ENCODE measurements at places on chromosomes 5 and 9.

DNA sequence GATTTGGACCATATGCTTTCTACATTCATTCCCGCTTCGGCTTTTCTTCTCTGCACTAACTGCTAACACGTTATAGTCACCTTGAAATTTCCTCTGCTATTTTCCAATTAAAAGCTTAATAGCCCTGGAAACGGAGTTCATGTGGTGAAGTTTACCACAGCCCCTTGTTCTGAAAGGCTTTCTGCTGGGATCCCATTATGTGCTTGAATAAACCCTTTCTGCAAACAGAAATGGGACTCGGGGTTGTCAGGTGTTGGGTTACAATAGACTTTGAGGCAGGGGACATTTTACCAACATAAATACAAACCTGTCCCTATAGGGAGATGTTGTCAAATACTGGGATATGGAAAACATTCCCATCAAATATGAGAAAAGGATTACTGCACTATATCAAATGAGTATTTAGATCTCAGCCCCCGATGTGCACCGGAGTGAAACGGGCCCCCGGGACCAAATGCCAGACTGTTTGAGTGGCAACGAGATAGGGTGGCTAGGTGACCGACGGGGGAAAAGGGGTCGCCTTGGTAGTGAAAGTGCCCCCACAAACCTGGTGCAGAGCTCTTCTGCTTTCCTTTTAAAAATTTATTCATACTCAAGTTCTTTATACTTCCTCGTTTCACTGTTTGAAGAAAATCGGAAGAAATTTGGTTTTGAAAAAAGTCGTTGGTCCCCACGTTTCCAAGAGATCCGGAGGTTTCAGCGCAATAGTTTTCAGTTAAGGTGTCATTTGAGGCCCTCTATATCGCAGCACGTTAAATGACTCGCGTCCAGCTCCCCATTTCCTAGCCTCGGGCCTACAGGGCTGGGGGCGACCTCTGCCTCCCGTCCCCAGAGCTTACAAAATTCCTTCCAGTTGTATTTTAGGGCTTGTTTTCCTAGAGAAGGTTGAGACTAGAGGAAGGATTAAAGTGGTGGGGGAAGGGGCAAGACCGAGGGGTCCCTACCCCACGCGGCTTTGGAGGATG is 2.1 kb upstream of the DMRT3 start:
- DNase-seq = no peak

- no peak for DNase-seq
These were observed 32.7 kb upstream of the TXNDC8 start for GRCh38 chr9:110370315-110370714.

DNA sequence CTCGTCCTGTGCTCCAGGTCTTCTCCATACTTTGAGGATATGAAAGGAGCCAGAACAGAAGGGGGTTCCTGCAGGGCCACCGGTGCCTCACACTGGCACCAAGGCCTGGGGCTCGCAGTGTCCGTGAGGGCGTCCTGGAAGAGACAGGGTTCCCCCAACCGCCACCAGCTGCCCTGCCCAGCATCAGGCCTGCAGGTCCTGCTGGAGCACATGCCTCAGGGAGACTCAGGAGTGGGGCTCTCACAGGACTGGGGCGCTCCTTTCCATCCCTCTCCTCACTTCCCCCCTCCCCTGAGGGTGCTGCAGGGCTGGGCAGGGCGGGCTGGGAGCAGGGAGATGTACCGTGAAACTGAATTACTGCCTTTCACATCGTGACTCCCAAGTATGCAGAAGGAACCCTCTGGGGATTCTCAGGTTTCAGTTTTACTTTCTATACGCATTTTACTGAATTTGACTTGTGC is 31.7 kb downstream of the CEP72 start:
- no peak for DNase-seq

- no peak for DNase-seq
These were observed 213.0 kb downstream of the FBXL17 start for GRCh38 chr5:108168915-108169314.

DNA sequence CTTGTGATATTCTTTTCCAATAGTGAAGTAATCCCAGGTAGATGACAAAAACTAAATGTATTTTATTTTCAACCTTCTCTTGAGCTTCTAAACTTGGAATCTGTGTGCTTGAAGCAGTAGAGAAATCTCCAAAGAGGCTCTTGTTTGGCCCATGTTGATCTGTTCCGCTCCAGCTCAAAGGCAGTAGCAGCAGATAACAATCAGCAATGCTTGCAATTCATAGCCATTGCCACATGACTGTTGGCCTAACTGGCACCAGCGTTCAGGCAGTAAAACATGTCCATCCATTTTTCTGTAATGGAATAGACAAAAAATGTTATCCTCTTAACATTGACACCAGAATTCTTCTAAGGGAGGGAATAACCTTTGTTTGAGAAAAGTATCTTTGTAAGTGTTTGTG is 270.7 kb upstream of the MSX2 start:
- DNase-seq = no peak

DNA sequence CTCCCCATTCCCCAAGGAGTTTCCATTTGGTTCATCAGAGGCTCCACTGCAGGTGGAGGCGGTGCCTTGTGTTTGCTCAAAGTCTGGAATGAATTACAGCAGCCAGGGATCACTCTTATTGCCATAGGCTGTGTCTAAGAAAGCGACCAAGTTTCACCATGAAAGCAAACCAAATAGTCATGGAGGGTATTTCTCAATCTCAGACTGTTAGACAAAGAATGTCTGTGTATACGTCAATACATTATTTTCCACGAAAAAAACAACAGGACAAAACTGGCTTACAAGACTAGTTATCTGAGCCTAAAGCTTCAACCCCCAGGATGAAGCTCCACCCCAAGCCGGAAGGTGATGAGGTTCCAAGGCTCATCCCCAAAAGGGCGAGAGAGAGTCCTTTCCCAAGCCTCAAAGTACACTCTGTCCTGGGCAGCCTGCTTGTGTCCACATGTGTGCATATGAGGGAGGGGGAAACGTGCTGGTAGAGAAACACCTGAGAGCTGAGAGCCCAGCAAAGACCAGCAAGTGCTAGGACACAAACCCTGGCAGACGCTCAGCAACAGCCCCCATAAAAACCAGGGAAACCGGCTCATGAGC is 4.3 kb downstream of the B4GALT1 start:
- DNase-seq = no peak

DNA sequence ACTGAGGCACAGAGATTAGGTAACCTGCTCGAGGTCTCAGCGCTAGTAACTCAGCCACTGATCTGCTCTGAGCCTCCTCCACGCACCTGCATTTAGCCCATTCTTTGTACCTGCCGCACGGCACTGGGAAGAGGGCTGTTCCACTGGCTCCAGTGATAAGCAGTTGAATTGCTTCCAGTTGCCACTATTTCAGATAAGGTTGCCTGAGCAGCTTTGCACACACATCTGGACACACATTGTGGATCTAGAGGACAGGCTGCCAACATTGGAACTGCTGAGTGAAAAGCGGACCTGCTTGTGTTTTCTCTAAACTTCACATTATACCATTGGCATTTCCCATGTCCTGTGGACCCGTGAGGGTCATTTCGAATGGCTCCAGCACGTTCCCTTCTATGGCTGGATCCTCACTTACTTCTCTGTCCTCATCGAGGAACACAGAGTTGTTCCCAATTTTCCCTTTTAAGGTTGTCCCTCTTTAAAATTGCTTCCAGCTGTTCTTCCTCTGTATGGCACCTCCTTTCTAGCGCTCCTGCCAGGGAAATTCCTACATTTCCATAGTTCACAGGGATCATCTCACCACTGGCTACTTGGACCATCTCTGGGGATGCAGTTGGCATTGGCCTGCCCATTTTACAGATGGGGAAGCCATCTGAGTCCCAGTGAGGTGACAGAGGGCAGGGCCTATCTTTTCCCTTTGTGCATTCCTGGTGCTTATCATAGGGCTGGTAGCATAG is 45.9 kb upstream of the RPL26L1 start:
- DNase-seq = no peak

DNA sequence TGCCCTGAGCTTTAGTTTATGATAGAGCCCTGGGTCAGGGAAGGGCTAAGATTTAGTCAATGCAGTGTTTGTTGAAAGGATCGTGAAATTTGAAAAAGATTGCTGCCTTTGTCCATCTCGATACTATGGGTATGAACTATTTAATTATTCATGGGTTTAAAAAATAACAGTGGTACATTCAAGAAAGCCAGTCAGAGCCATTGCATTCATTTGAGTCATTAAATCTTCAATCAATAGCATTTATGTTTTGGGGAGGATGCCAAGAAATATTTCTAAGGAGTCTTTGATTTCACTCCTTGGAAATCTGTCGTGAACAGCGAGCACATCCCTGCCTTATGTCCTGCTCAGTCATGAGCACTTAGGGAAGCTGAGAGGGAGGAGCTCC is 54.4 kb upstream of the LRRTM2 start:
- no peak for DNase-seq

GRCh38 chr5:147509710-147510651 is at the start of gene DPYSL3:
Gene DPYSL3 (minus strand): TSS chr5:147510068. CDS start chr5:147509858, 210 bp downstream.
- no peak for DNase-seq

DNA sequence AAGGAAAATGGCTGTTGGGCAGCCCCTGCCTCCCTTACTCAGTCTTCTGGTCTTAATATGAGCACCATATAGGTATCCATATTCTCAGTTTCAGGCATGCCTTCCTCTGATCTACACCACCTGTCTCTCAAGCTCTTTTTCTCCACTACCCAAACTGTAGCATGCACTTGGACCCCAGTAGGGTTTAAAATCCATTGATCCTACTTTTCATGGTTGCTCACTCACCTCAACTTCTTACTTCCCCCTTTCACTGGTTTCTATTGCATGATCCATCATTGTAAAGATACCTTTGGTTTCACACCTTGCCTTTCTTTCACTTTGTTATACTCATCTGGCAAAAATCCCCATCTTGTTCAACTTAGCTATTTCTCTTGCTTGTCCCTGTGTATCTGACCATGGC is 159.4 kb downstream of the KDM4C start:
- no peak for DNase-seq

DNA sequence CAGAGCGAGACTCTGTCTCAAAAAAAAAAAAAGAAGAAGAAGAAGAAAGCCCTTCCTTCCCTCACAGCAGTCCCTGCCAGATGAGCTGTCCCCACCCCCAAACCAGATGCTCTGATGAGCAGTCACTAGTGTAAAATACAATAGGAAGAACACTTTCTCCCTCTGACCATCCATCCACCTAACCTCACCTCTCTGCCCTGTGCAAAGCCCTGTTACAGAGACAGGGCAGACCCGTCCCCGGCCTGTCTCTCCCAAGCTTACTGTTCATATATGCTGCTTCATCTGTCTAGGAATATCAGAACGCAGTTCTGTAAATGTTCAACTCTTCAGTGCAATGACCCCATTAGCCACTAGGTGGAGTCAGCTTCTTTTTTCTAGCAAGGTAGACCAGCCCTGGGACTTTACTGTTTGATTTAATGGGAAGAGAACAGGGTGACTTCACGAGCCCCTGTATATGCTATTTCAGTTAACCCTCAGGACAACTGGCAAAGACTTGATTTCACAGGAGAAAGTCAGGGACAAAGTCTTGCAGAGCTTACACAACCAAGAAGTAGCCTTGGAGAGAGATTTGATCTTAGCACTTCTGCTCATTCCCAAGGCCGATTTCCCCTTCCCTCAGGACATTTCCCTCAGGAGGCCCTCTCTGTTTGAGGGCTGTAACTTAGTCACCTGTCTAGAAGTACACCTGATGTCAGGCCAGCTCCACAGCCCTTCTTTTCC is 14.9 kb upstream of the FGFR4 start:
- peak; percentile 39 for DNase-seq

- no peak for DNase-seq
These were observed 10.9 kb upstream of the LAMC3 start for GRCh38 chr9:130997925-130998596.

GRCh38 chr5:167488371-167488770 is 803.1 kb upstream of the WWC1 start:
- no peak for DNase-seq

DNA sequence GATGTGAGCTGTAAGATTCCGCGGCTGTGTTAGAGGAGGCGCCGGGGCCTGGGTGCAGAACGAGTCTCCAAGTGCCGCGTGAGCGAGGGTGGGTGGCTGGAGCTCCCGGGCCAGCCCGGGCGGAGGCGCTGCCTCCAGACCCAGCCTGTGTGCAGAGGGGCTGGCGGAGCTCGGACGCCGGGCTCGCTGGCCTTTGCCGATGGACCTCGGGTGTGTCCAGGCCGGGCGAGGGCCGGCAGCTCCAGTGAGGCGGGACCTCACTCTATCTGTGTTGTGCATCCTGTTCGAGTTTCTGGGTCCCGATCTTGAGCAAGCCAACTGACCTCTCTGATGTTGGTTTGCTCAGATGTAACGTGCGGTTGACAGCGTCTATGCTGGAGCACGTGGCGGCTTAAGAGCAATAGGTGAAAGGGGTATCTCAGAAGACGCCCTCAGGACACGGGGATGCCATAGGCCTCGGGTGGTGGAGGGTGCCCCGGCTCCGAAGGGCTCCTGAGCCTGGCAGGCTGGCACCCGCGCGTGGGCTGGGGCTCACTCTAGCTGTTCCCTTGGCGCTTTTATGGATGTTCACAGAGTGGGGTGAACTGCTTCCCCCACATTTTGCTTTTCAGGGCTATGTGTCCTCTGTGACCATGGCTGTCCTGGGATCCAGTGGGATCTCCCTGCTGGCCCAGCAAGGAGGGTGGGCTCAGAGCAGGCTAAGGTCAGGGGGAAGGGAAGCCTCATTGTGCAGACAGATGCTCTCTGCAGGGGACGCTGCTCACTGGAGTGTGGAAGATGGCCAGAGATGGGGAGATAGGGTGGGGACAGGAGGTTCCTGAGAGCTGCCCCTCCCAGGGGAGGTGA is 69.8 kb downstream of the MRPL36 start:
- DNase-seq = no peak

DNA sequence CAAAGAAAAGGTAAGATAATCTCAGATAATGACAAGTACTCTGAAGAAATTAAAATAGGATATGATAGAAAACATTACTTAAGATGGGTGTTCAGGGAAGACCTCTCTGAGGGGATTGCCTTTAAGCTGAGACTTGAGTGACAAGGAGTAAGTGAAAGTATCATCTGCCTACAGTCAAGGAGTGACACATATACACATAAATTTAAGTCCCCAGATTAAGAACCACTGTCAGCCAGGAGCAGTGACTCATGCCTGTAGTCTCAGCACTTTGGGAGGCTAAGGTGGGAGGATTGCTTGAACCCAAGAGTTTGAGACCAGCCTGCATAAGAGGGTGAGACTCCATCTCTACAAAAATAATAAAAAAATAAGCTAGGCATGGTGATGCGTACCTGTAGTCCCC is 19.7 kb upstream of the ANKHD1 start:
- DNase-seq = no peak

DNA sequence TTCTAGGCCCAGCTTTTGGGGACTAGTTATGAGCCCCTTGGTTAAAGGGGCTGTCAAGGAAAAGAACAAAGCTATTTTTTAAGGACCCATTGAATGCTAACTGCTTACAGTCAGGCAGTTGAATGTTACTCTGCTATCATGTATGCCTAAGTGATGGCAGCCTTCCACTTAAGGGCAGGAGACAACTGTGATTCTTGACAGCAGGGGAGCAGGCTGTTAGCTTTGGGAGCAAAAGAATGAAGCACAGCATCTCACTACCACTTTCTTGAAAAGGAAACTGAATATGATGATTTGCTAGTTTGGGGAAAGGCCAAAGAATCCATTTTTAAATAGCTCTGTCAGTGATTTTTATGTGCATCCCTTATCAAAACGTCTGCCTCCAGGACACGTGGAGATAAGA is 221.6 kb downstream of the SH3GL2 start:
- DNase-seq = no peak

- no peak for DNase-seq
These were observed 77.5 kb upstream of the IFNE start for GRCh38 chr9:21559402-21560280.

Measured in stimulated activated CD8-positive, alpha-beta memory T cell treated with anti-CD3 and anti-CD28 coated beads, Interleukin-4, amount 100 ng/mL, for 1 hour (primary cell).